ENCODE measurements at places on chromosomes 2 and 18.

GRCh38 chr18:59954241-59954640 is 54.4 kb downstream of the PMAIP1 start:
- DNase-seq: no peak

DNA sequence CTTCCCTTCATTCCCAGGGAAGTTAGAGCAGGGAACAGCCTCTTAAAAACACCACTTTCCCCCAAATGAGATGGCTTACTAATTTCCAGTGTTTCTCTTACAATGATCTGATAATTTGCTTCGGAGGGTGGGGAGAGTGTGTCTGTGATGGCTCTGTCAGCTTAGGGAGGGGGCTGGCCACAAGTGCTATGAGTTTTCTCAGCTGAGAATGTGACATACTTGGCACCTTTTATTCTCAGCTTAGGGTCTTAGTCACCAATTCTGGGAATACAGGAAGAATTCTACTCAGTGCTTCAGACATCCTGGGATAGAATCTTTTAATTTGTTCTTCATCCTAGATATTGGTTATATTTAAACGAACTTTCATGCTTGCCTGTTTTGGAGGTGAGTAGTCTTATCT is 64.4 kb downstream of the AOX1 start:
- no peak for DNase-seq

GRCh38 chr2:88054782-88055370 is 707 bp downstream of the KRCC1 start:
- DNase-seq: no peak

- no peak for DNase-seq
These were observed 439.1 kb downstream of the GRB14 start for GRCh38 chr2:164182116-164182627.

DNA sequence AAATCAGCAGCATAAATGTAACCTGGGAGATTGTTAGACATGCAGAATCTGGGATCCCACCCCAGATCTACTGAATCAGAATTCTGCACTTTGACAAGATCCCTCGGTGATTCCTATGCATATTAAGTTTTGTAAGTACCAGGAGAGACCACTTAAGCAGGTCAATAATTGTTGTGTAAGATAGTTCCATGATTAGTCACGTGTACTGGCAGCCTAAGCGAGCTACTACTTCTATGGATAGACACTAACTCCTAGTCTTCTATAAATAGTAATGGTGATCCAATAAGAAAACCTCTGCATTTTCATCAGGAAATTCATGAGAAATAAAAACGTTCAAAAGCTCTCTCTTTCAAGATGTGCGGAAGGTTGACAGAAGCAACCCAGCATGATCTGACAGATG is 988.2 kb upstream of the CHAC2 start:
- no peak for DNase-seq

DNA sequence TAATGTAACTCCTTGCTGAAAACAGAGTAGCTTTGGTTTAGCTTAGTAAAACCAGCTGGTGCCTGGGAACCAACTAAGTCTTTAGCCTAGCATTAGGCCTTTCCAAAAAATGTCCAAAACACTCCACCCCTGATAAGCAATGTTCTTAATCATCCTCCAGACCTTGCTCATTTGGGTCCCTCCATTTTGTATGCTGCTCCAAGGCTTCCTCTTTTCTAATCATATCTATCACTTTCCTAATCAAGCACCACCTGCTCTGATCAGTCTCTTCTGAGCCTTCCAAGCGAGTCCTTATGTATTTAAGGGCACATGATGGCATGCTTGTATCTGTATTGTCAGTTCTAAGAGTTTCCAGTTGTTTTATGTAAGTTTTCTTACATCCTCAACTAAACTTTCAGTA is 23.6 kb downstream of the THADA start:
- DNase-seq: no peak
